CD4-positive, alpha-beta T cell treated with Interferon gamma for 1 hour (primary cell): ENCODE measurements at places on chromosomes 5 and 9.

- no peak for DNase-seq
Measured at GRCh38 chr9:117704597-117704996, 394 bp downstream of the TLR4 start.

- DNase-seq: no peak
Measured at GRCh38 chr9:98185611-98186171, 6.7 kb downstream of the CORO2A start.

GRCh38 chr9:72440378-72440777 is 75.4 kb upstream of the ZFAND5 start:
- peak; percentile 8 for DNase-seq

DNA sequence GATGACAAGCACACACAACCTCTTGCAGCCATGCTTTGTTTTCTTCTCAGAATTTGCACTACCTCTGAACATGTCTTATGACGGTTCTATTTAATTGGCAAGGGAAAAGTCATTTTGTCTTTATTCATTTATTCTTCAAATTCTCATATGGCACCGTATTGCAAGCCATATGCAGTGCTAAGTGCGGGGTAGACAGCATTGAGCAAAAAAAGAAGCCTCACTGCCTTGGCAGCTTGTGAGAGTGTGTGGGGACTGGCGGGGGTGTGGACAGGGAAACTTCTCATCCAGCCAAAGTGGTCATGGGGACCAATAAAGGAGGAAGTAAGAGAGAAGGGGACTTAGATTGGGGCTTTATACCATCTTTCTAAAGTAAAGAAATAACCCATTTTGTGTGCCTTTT is 160.0 kb downstream of the CDH12 start:
- no peak for DNase-seq
